Omental fat pad (tissue), 4 donors: ENCODE measurements at places on chromosomes 4 and X.

DNA sequence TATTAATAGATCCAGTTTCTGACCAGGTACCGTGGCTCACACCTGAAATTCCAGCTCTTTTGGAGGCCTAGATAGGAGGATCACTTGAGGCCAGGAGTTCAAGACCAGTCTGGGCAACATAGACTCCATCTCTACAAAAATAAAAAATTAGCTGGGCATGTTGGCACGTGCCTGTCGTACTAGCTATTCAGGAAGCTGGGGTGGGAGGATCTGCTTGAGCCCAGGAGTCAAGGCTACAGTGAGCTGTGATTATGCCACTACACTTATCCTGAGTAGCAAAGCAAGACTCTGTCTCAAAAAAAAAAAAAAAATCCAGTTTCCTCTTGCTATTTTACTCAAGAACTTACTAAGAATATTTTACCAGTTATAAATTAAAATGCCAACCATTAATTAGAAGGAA lies 91.7 kb downstream of the SLC10A6 start:
- DNase-seq: no peak

DNA sequence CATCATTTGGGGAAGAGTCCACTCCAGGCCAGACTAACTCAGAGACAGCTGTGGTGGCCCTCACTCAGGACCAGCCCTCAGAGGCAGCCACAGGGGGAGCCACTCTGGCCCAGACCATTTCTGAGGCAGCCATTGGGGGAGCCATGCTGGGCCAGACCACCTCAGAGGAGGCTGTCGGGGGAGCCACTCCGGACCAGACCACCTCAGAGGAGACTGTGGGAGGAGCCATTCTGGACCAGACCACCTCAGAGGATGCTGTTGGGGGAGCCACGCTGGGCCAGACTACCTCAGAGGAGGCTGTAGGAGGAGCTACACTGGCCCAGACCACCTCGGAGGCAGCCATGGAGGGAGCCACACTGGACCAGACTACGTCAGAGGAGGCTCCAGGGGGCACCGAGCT lies 3.3 kb upstream of the ERAS start:
- no peak for DNase-seq

DNA sequence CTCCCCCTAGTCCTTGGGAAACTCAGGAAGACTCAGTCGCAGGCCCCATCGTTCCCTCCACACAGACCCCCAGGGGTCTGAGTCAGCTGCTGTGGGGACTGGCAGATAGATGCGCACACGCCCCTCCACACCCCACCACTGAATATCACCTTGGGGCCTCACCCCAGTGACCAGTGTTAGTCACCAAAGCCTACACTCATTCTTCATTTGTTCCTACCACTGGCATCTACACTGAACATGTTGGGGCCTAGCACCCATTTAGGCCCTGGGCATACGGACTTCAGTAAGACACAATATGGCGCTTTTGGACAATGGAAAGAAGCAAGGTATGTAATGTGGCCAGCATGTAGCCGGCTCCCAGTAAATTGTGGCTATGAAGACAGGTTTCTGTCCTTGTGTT lies 154.1 kb upstream of the PJA1 start:
- no peak for DNase-seq

DNA sequence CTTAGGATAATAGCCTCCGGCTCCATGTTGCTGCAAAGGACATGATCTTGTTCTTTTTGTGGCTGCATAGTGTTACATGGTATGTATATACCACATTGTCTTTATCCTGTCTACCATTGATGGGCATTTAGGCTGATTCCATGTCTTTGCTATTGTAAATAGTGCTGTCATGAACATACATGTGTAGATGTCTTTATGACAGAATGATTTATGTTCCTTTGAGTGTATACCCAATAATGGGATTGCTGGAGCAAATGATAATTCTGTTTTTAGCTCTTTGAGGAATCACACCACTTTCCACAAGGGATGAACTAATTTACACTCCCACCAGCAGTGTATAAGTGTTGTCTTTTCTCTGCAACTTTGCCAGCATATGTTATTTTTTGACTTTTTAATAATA lies 4.6 kb downstream of the RAB33B start:
- DNase-seq: no peak

- no peak for DNase-seq
These were observed 1450.7 kb upstream of the TENM3 start for GRCh38 chr4:180792541-180792940.
